ENCODE measurements at places on chromosomes 6 and 20.

- peak; percentile 30 for DNase-seq
Measured at GRCh38 chr6:28953039-28953584, 29.3 kb upstream of the TRIM27 start.

DNA sequence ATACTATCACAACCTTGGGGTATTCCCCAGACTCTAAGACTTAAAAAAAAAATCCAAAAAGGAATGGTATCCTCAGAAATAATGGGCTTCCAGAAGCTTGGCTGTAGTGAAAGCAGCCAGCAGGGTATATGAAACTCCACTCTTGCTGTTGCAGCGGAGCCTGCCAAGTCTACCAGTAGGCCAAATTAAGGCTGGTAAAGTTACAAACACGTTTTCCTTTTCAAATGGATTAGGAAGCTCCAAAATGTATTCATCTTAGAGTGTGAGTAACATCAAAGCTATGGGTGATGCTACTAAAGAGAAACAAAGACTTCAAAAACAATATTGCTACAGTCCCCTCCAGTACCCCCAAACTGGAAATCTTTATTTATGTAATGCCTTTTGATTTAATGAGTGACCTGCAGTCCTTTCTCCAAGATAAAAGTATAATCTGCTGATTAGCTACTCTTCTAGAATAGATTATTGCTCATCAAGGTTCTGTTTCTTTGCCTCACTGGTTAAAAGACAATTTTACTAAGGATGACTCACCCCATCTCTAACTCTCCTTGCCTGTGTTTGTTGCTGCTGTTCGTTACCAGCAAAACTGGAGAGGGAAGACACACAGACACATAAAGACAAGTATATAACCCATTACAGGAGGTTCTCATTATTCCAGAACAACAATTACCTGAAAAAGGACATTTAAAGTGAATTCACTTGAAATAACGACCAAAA is 84.9 kb downstream of the BTBD9 start:
- DNase-seq, result no peak

- DNase-seq, result no peak
Measured at GRCh38 chr6:137731960-137732616, 135.0 kb upstream of the TNFAIP3 start.

DNA sequence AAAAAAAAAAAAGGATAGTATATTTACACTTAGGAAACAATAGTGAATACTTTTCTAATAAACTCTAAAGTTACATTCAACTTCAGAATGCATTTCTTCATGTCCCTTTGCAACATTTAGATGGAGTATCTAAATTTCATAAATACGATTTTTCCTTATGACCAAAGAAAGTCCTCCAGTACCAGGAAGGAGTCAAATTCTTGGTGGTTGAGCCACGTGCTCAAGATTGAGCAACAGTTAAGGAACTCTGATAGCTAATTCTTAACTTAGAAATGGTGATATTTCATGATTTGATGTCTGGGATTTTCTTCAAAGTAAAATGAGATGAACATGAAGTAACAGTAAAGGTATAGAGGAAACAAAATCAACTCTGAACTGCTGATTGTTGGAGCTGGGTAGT is 92.7 kb downstream of the SASH1 start:
- no peak for DNase-seq

GRCh38 chr6:73624896-73625295 is 28.9 kb downstream of the SLC17A5 start:
- DNase-seq, result no peak

GRCh38 chr6:125587666-125588632 is 161.5 kb upstream of the HEY2 start:
- no peak for DNase-seq

DNA sequence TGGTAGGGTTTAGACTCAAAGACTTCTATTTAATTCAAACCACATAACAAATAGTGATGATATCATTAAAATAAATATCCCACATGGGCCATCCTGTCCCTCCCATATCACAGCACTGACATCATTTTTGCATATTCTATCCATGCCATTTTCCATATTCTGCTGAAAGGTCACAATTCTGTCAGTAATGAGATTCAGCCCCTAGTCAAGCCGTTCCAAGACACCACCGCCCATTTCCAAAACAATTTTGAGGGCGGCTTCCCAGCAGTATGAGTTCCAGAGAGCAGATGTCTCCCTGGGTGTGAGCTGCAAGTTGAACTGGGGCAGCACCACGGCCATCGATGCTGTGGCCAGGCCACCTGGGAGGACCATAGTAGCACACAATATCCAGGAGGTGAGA is 65.1 kb upstream of the PLEKHG1 start:
- DNase-seq, result no peak

- no peak for DNase-seq
Measured at GRCh38 chr6:101531538-101531937, 138.0 kb downstream of the GRIK2 start.

DNA sequence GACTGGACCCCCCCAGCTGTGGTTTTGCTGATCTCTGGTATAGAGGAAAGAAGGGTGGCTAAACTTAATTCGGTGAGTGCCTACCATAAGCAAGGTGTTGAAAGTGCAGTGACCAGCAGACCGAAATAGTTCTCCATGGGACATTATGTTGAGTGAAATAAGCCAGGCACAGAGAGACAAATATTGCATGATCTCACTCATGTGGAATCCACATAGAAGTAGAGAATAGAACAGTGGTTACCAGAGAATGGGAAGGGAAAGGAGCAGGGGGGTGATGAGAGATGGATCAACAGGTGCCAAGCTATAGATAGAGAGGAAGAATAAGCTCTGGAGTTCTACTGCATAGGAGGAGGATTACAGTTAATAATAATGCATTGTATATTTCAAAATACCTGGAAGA is 9.7 kb upstream of the GCNT2 start:
- no peak for DNase-seq

DNA sequence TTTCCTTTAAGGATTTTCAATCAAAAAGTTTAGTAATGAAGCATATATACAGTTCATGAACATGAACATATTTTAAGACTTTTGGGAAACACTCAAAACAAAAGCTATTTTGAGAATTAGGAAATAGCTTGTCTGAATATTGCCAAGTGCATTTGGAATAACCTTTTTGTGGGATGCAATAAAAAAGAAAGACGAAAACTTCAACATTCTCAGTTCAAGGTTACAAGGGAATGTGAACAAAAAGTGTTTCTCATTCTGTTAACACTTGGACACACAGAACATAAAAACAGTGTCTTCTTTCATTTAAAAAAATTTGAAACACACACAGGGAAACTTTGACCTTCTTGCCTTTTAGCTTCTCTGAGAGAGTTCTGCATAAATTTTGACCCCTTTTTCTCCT is 72.7 kb upstream of the TCF21 start:
- no peak for DNase-seq

- DNase-seq, result no peak
Measured at GRCh38 chr20:905396-905961, 10.7 kb downstream of the ANGPT4 start.

DNA sequence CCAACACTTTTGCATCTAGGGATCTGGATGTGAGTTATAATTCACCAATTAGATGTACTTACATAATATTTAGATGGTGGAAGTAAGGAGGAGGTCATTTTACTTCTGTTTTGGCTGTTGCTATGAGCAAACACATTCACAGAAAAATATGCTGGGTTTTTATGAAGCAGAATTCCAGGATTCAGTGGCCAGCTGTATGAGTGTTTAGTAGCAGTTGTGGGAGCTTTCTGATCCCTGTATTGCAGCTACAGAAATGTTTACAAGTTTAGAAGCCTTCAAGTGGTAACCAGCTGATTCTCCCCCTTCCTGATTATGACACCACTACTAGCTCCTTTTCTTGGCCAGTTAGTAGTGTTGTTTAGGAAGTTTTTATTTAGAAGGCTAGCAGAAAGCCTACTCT is 177.0 kb downstream of the TENT5A start:
- no peak for DNase-seq

GRCh38 chr20:63134201-63134612 is 81.7 kb downstream of the YTHDF1 start:
- DNase-seq, result no peak

DNA sequence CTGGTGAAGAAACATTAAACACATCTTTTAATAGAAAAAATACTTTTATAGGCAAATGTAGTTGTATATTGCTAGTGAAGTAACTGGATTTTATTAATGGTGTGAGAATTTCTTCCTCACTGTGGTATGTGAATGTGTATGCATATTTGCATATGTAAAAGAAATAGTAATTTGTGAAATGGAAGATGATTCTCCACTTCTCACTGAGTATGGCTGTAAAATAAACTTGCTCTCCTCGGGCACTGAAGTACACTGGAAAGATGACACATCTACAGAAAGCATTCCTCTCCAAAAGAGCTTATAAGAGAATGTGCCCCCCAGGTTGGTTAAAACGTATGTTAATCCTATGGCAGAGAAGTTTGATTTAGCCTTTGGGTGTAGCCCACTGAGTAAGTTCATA is 155.5 kb downstream of the LPA start:
- DNase-seq, result no peak

- DNase-seq, result no peak
Measured at GRCh38 chr6:119440953-119441352, 91.4 kb upstream of the MAN1A1 start.

GRCh38 chr20:51486197-51487005 is 56.1 kb downstream of the NFATC2 start:
- no peak for DNase-seq

DNA sequence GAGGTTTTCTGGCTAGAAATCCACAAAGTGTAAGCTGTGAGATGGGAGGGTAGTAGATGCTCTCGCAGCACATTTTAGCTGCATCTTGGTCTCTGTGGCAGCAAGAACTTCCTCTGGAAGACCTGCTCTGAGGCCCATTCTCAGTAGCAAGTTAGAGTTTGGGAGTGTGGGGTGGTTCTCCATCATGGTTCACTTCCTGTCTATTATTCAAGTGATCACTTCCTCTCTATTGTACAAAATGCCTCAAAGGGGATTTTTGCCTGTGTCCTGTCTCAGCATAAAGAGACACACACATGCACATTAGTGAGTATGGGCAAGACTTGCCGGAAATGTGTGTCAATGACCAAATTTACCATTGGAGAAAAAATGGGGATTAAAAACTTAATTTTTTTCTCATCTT is 42.5 kb downstream of the LYRM2 start:
- no peak for DNase-seq

- DNase-seq, result no peak
Measured at GRCh38 chr6:2956930-2957685, 14.3 kb downstream of the SERPINB6 start.

GRCh38 chr6:34535199-34535598 is 20.9 kb downstream of the SPDEF start:
- no peak for DNase-seq

GRCh38 chr6:52666071-52666470 is 4.8 kb upstream of the TMEM14A start:
- DNase-seq, result no peak

- no peak for DNase-seq
Measured at GRCh38 chr6:75113446-75113845, 92.4 kb downstream of the COL12A1 start.

DNA sequence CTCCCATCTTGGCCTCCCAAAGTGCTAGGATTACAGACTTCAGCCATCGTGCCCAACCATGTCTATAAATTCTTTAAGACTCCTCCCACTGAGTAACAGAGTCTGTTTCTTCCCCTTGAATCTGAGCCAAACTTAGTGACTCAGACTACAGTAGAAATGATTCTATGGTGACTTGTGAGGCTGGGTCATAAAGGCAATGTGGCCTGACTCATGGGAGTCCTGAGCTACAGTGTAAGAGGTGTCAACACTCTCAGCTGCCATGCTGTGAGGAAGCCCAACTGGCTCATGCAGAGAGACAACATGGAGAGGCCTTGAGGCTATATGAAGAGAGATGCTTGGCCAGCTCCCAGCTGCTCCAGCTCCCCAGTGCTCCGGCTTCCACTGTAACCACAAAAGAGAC is 5.2 kb upstream of the NRSN2 start:
- no peak for DNase-seq

DNA sequence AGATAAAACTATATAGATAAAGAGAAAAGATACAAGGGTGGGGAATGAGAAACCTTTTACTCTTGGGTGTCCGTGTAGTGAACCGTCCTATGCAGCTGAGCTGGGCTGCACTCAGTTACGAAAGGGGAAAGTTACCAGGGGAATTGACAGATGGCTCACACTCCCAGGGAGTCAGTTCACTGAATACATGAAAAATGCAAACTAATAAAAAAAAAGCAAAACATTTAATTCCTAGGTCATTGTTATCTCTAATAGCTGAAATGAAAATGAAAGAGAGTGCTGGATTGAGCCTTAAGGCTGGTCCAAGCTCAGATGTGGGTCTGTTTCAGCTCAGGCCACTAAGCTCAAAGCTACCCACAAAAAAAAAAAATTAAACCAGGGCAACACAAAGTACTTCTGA is 138.0 kb downstream of the THBS2 start:
- DNase-seq, result no peak

GRCh38 chr6:105015482-105015881 is 58.6 kb downstream of the LIN28B start:
- DNase-seq, result no peak

DNA sequence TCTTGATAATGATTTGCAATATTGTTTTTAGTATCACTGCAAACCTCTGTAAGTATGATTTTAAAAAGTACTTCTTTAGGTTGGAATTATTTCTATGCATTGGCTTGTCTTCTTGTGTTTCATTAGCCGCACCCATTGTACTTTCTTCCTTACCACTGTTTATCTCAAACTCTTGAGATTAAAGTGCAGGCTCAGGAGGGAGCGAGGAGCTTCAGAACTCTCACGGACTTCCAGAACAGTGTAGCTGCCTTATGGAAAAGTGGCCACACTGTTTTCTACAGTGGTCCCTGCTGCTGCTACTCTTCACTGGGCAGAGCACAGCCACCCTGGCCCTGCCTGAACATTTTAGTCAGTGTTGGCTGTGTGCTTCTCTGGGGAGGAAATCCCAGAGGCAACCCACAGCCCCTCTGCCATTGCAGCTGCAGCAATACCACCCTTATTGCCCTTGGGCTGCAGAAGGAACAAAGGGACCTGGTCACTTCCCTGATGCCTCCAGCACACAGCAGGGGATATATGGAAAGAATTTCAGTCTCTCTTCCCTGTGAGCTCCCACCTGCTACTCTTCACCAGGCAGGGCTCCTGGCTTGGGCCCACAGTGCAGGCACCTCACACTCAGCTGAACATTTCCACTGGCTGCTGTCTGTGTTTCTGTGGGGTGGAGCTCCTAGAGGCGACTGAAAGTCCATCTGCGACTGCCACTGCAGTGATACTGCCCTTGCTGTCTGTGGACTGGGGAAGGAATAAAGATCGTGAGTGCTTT is 91.7 kb upstream of the MAP3K4 start:
- no peak for DNase-seq

- DNase-seq, result no peak
Measured at GRCh38 chr6:73566954-73567591, 46.2 kb upstream of the EEF1A1 start.

- DNase-seq, result no peak
Measured at GRCh38 chr20:56759741-56760278, 130.7 kb downstream of the TFAP2C start.

DNA sequence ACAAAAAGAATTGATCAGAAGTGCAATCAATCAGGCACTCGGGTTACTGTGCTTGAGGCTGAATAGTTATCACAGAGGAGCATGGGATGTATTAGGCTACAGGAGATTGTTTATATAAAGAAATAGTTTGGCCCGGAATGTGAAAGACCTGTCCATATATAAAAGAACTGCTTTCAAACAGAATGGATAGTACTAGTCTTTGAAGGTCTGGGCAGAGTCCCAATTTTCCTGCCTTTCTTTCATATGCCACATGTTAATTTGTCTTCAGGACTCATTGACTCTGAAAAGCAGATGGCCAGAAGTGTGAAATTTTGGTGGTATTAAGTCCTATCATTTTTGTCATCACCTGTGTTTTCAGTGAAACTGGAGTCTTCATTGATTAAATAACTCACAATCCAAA is 314.5 kb downstream of the EYA4 start:
- no peak for DNase-seq
